ENCODE measurements at places on chromosomes 5 and 9.

DNA sequence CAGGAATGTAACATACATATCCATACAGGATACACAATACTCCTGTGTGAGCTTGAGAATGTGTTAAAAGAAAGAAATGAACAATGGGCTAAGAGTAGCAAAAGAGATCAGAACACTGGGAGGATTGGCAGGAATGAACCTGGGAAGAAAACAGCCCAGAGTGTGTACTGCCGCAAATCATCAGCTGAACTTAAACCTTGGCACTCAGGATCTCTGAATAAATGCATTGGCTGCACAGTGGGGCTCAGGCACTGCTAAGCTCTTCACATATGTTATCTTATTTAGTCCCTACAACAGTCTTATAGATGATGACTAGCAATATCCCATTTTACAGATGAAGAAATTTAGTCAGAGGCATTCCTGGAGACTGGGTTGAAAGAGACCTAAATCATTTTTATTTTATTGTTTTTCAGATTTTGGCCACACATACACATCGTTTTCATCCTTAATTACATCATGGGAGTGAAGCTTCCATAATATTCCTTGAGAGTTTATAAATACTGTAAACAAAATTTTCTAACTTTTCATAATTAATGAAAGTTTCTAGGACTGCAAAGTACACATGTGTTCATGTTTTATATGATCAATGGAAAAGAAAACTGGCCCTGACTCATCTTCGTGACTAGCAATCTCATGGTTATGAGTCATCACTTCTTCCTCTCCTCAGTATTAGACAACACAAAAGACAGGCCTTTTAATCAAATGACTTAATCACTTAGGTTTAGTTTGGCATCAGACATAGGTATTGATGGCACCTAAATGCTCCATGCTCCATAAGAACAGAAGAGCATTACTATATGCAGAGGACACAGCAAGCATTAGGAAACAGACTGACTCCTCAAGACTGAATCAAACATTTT is 59.2 kb downstream of the CDH18 start:
- no peak for DNase-seq

DNA sequence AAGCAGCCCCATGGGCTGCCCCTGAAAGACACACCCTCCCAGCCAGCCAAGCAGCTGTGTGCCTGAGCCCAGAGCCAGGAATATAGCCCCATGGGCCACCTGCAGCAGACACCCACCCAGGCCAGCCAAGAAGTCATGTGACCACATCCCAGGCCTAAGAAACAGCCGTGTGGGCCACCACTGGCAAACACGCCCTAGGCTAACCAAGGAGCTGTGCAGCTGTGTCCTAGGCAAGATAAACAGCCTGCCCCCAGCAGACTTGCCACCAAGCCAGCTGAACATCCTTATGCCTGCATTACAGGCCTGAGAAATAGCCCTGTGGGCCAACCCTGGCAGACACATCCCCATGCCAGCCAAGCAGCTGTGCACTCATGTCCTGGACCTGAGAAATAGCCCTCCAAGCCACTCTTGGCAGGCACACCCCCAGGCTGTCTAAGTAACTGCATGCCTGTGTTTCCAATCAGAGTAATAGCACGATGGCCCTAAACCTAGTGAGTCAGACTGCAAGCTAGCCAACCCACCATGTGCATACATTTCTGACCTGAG is 143.0 kb downstream of the ADAMTS6 start:
- DNase-seq, result no peak

- no peak for DNase-seq
These were observed 43.5 kb downstream of the RUSC2 start for GRCh38 chr9:35533398-35533797.

DNA sequence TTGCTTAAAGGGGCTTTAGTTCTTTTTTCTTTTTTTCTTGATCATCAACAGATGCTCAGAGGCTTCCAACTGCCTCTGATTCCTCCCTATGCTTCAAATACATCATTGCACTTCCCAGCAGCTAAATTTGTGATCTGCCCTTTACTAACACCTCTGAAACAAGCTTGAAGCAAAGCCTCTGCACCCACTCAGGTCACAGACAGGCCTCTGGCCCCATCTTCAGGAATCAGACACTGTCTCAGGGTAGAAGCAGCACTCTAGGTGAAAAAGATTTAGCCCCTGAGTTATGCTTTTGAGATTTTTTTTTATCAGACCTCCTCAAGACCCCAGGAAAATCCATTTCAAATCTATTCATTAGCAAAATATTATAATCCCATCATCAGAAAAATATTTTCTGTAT is 91.5 kb downstream of the MAMDC2 start:
- DNase-seq, result no peak

GRCh38 chr5:5494489-5495402 is 72.3 kb downstream of the ICE1 start:
- peak; percentile 74 for DNase-seq

- no peak for DNase-seq
These were observed 22.5 kb upstream of the N4BP3 start for GRCh38 chr5:178090856-178091255.

GRCh38 chr5:119453040-119453373 is 710 bp downstream of the HSD17B4 start:
- DNase-seq, result no peak

- no peak for DNase-seq
These were observed 6.7 kb upstream of the TMEM141 start for GRCh38 chr9:136784249-136784996.

DNA sequence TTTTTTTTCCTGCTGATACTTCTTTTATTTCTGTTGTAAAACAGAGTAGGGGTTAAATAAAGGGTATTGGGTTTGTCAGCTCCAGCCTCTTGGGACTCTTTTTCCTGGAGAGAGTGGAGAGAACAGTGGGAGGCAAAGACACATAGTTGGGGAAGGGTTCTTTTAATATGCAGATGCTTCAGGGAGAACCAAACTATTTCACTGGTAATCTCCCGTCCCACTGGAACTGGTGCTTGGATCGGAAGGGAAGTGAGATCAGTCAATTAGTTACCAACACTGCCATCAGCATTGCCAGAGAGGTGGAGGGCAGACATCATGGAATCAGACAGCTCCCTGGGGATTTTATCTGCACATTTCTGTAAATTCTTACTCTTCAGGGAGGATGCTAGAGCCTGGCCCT is 47.6 kb upstream of the ELOVL7 start:
- no peak for DNase-seq

All from stimulated activated CD8-positive, alpha-beta memory T cell treated with anti-CD3 and anti-CD28 coated beads, Interleukin-4, amount 100 ng/mL, for 1 hour (primary cell).